Renal cortical epithelial cell (primary cell): ENCODE measurements at places on chromosomes 1 and 21. TPM values are rescaled to one million over a fixed set of nuclear protein-coding genes. Genes with fewer than 3 reads are reported as not detected.
A peak's percentile ranks its signal among the peaks of the same experiment; 100 is the strongest.

Gene HOOK1
- total RNA-seq, result 18.6 and 45.2 TPM in 2 replicates

Gene SPRR4
- total RNA-seq, result not detected in 2 replicates

Gene MNDA
- total RNA-seq, result not detected in 2 replicates

Gene KIRREL1
- total RNA-seq, result 161 and 297 TPM in 2 replicates

GRCh38 chr1:8875216-8875861 lies 3.1 kb downstream of the ENO1 start:
- peak; percentile 52 for DNase-seq

DNA sequence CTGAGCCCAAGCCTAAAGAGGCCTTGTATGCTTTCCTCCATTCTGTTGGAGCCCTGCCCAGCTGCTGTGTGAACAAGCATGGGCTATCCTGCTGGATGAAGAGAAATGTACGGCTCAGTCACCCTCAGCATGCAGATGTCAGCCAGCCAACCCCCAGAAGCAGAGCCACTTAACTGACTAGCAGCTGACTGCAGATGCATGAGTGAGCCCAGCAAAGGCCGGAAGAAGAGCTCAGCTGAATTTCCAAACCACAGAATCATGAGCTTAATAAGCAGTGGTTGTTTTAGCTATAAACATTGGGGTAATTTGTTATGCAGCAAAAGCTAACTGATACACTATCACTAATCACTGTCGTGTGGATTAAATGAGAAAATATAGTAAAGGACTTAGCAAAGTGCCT lies 39.0 kb downstream of the FOXO6 start:
- no peak for DNase-seq

DNA sequence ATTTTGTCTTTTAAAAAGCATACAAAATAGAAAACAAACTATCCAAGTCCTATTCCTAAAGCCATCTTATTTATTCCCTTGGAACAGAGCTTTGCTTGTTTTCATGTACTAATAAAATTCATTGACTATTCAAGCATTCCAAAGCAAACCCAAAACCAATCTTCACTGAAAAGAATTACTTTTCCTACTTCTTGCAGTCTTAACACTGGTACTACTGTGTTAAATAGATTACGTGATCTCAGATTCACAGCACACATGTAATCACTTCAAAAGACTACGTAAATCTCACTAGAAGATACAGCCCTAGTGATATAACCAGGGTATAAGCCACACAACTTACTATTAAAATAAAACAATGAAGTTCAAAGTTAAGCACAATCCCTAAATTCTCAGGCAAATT lies 39.0 kb downstream of the ZZZ3 start:
- no peak for DNase-seq

DNA sequence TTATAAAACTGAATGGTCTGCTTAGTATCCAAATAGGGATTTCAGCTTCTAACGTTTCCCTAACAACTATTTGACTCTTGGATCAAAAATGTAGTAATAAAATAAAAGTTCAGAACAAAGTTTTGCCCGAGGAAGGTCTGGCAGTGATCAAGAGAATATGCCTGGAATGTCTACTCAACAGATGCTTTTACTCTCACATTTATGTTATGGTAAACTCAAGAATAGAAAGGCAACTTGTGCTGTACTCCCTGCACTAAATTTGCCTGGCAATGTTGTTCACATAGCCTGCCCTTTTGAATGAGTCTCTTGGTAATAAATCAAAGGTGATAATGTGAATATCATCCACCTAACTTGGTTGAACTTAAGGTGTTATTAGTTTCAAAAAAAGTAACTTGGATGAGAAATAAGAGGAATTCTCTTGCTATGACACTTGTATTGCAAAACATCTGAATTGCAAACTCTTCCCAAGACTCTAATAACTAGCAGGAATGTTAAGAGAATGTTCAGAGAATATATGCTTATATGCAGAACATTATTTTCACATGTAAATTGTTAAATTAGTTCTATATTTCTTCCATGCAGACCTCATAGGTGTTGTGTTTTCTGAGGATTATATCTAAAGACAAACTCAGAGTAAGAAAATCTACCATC lies 215.8 kb downstream of the COL24A1 start:
- DNase-seq, result no peak

DNA sequence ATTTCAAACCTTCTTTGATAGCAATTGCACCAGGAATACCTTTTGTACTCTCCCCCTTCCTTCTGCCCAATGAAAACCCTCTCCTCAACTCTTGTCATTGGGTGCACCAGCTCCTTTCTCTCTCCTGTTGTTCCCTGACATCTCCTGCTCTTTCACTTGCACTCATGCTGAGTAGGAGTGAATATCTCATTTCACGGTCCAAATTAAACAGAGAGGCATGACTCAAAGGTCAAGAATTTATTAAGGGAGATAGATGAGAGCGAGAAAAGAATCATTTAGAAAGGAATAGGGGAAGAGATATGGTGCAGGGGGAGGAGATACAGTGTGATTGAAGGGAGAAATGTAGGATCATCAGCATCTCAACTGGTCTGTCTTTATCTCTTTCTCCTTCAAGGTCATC lies 22.1 kb downstream of the AIM2 start:
- DNase-seq, result peak; percentile 15

DNA sequence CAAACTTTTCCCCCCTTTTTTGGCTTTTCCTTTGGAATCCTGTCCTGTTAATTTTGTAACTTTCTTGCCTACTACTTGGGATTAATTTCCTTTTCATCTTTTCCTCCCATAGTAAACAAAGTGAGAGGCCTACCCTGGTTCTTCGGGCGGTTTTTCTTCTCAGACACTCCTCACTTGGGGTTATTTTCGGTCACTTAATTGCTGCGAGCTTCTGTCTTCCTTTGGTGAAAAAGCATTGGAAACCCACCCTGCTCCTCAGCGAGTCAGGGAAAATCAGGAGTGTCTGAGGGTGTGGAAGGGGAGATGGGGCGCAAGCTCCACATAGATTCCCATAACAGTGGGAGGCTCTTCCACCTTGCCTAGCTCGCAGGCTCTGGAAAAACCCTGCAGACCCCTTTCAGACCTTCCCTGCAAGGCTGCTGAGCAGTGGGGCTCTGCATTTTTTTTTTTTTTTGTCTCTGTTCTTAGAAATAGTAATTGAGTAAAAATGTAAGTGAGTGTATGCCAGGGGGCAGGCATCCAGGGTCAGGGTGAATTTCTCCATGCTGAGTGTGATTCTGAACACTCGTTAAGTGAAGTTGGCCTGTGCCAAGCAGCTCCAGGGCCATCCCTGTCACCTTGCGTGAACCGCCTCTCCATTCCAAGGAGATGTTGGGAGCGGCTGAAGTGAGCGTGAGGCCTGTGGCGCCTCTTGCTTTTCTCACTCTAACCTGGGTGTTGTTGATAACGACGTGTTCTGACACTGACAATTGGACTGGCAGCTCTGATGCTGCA lies 20.3 kb downstream of the TGFB2 start:
- DNase-seq, result no peak

DNA sequence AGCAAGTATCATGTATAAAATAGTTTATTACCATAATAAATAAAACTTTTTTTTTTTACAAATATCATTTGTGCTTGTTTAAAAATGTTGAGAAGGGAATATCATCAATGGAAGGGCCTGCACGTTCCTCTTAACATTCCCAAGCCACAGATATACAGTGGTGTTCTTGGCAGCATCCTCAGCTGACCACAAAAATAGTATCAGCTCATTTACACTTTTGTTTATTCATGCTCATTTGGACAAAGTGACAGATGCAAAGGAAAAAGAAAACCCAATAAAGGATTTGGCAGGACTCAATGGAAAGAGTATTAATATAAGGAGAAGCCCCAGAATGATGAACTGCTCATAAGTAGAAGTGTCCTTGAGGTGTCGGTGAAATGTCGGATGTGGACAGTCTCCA lies 349.6 kb downstream of the HHAT start:
- DNase-seq, result no peak

DNA sequence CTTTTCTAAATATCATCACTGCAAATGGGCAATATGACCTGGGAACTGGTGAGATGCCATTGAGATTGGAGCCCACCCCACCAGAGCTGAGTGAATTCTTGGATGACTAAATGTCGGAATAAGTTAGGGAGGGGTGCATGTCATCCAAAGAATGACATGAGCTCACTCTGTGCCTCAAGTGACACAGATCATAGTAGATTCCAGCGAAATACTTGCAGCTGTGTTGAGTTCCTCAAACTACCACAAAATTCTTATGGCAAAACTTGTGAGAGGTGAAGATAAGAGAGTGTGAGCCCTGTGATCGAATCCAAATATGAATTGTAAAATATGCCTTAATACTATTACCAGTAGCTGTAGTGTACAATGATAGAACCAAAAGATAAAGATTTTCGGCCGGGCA lies 2.3 kb upstream of the TCP10L start:
- DNase-seq, result no peak

DNA sequence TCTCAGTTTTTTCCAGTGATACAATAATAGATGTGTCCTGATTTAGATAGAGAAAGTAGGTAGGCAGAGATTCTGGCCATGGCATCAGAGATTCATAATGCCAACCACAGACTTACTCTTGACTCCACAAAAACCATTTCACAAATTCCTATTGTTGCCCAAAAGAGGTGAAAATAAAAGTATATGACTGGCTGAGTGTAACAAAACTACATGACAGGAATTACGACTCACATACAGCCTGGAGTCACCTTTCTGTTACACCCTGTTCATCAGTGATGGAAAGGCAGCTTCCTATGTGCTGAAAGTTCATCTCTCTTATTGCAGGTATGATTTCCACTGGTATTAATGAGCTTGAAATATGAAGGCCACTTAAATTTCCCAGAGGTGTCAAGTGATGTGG lies 72.3 kb downstream of the MPZL1 start:
- no peak for DNase-seq

- no peak for DNase-seq
These were observed 226.2 kb upstream of the IRF2BP2 start for GRCh38 chr1:234836045-234836681.

DNA sequence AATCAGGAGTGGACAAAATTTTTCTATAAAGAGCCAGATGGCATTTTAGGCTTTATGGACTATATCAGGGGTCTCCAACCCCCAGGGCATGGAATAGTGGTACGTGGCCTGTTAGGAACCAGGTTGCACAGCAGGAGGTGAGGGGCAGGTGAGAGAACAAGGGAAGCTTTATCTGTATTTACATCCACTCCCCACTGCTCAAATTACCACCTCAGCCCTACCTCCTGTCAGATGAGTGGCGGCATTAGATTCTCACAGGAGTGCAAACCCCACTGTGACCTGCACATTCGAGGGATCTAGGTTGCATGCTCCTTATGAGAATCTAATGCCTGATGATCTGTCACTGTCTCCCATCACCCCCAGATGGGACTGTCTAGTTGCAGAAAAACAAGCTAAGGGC lies 13.9 kb downstream of the PHTF1 start:
- no peak for DNase-seq
